Fibroblast of skin of back (primary cell): ENCODE measurements at places on chromosomes 11 and 22.

- no peak for DNase-seq
Observed at GRCh38 chr22:17921871-17922821, 102.2 kb downstream of the MICAL3 start.

DNA sequence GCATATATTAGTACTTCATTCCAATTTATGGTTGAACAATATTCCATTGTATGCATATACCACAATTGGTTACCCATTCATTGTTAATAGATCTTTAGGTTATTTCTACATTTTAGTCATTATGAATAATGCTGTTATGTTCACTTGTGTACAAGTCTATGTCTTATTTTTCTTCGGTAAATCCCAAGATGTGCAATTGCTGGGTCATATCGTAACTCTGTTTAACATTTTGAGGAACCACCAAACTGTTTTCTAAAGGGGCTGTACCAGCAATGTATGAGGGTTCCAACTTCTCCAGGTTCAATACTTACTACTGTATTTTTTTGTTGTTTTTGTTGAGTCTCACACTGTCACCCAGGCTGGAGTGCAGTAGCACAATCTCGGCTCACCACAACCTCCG is 33.1 kb downstream of the NUP98 start:
- no peak for DNase-seq

- no peak for DNase-seq
Observed at GRCh38 chr11:37612146-37612545, 1014.1 kb upstream of the RAG2 start.

DNA sequence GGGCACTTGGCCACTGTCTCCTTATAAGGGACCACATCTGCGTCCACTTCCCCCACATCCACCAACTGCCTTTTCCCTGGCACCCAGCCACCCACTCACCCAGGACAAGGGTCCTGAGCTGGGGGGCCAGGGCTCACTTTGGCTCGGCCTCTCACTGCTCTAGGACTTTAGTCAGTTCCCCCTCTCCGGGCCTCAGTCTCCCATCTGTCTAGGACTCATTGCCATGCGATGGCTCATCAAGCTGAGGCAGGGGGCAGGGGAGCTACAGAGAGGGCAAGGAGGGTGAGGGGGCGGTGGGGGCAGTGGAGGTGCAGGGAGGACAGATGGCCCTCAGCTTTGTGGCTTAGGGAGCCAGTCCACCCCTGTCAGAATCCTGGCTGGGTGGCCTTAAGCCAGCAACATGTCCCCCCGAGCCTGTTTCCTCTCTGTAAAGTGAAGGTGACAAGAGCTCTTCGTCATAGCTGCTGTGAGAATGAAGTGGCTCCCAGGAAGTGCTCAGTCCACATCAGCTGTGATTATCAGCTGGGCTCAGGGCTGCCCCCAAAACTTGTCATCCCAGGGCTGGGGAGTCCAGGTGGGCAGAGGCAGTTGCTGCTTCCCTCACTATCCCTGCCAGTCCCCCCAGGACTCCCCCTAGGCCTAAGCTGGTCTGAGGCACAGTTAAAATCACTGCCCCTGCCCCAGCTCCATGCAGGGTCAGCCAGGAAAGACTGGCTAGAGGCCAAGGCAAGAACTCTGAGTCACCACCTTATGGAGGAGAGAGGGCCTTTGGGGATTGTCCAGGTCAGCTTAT is 14.9 kb downstream of the RAC2 start:
- DNase-seq, result peak; percentile 86

DNA sequence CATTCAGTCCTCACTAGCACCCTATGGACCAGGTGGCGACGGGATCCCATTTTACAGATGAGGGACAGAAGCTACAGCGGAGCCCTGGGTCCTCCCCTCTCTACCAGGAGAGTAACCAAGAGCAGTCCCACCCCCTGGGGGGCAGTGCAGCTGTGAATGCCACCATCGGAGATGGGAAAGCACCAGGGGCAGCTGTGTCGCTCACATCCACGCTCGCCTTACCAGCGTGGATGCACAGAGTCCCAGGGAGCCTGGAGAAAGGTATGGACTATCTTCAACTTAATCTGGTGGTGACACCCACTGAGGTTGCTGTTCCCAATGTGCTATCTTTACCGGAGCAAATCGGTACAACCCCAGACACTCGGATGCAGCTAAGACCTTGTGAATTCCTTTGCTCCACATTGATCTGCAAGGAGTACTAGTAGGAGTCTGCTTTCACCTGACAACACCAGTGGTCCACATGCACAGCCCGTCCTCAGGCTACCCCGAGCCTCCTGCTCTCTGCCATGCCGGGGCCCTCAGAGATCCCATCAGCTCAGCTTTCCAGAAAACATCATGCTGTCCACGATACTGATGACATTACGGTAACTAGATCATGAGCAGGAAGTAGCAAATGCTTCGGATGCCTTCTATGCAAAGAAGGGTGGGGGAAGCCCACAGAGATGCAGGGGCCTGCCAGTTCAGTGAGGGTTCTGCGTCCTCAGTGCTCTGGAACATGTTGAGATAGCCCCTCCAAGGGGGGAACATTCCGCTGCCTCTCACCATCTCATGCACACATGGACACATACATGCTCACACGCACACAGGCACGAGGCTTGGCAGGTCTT is 126.0 kb downstream of the CTTN start:
- peak; percentile 26 for DNase-seq

DNA sequence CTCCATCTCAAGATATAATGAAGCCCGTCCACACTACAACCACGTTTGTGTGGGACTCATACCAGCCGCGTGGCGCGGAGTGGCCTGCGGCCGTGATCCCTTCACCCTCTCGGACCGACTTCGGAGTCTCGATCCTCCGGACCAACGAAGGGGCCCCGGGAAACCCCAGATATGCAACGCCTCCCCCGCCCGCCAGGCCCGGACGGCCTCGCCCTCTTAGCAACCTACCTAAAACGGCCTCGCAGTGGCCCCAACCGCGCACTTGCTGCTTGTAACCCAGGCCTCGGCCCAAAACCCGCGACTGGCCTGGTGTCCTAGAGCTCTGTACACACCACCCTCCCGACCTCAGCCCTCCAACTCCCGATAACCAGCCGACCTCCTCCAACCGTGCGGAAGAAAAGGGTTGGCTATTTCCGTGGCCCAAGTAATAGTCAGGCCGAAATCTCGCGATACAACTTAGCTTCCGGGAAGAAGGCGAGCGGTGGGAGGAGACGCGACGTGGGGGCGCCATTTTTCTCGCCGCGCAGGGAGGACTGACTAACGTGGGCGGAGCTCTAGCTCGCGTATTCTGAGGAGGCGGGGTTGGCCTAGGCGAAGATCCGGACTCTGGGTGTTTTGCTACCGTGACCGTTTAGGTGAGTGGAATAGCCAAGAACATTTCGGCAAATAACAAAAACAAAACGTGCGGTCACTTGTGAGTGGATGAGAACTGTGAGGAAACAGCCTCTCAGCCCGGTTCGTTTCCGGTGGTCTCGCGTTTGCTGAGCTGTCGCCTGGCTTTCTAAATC is at the start of the genes C11orf54 and TAF1D:
Gene C11orf54, plus strand, starts transcription at position 579 of the 788 bp plus-strand sequence. CDS start 5,722 bp downstream, outside the sequence.
Gene TAF1D, minus strand, starts transcription at position 402 of the 788 bp plus-strand sequence. CDS start 2,191 bp downstream, outside the sequence.
- peak; percentile 98 for DNase-seq

- no peak for DNase-seq
Observed at GRCh38 chr22:19984851-19985811, 31.5 kb downstream of the ARVCF start.

- DNase-seq, result no peak
Observed at GRCh38 chr11:111906680-111907079, 4.9 kb downstream of the CRYAB start.

- no peak for DNase-seq
Observed at GRCh38 chr11:33033493-33033892, 5.9 kb upstream of the TCP11L1 start.

DNA sequence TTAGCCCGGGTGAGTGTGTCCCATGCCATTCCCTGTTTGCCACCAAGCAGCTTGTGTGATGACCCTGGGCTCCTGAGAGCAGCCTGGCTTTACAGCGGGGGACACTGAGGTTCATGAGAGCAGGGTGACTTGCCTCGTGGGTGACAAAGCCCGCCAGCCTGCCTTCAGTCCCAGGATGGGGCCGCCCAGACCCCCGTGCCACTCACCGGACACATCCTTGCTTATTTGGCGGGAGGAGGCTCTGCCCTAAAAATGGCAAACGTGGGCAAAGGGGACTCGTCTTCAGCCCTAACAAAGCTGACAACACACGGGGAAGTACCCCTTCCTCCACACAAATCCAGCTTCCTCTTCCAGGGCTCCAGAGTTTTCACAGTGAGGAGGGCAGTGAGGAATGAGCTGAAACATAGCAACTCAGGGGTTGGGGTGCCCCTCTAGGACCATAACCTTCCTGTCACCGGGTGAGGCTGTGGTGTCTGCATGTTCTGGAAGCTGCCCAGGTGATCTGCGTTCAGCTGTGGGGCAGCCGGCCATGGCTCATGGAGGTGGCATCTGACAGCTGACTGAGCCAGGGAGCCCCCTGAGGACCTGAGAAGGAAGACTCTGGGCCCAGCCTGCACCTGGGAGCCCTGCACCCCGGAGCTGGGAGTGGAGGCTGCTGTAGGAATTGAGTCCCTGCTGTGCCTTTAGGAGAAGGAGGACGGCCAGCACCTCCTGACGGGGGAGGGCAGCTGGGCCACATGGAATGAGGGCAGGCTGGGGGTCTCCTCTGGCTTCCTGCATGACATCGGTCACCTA is 16.7 kb downstream of the RIBC2 start:
- DNase-seq, result no peak

DNA sequence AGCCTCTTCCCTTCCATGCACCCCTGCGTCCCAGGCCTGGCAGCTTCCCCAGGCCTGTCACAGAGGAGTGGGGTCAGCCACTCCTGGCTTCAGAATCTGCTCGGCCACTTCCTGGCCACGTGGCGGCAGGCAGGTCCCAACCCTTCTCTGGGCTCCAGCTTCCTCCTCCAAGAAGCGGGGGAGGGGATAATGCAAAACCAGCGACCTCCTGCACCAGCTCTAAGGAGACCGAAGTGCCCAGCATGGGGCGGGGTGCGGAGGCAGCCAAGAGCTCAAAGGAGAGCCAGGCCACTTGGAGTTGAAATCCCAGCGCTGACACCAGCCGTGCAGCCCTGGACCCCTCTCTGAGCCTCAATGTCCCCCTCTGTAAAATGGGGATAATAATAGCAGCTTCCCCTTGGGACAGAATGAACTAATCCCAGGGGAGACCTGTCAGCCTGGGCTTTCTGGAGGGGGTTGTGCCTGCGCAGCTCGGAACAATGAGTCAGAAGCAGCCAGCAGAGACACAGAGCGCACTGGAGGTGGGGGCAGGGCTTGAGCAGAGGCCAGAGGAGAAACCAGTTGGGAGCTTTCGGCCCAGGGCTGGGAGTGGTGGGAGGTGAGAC is 22.8 kb upstream of the PICK1 start:
- DNase-seq, result peak; percentile 92

DNA sequence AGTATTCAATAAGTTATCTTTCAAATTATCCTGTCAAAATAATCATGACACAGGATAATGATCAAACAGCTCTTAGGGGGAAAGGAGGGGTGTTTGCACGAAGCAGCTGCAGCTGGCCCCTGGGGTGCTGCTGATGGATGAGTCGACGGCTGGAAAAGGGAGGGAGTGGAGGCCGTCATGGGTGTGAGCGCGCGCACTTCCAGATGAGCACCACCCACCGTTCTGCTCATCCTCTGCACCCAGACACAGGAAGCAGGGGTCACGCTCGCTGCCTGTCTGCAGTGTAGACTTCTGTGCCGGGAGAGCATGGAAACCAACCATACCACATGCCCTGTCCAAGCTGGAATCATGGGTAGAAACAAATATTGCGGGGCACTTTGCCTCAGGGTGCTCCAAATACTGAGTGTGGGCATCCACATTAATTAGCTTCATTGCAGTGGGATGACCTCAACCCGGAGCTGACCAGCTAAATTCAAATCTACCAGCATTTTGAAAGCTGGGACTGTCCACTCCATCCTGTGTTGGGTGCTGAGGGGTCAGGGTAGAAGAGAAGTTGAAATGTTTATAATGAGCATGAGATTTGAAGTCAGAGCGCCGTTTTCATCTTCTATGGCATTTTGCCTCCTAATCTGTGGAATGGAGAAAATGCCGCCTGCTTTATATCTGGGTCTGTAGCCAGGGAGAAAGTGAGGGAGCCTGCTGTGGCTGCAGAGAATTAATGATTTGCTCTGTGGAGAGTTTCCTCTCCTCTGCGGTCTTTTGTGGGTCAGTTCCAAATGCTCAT is 802.4 kb downstream of the TBC1D22A start:
- no peak for DNase-seq

DNA sequence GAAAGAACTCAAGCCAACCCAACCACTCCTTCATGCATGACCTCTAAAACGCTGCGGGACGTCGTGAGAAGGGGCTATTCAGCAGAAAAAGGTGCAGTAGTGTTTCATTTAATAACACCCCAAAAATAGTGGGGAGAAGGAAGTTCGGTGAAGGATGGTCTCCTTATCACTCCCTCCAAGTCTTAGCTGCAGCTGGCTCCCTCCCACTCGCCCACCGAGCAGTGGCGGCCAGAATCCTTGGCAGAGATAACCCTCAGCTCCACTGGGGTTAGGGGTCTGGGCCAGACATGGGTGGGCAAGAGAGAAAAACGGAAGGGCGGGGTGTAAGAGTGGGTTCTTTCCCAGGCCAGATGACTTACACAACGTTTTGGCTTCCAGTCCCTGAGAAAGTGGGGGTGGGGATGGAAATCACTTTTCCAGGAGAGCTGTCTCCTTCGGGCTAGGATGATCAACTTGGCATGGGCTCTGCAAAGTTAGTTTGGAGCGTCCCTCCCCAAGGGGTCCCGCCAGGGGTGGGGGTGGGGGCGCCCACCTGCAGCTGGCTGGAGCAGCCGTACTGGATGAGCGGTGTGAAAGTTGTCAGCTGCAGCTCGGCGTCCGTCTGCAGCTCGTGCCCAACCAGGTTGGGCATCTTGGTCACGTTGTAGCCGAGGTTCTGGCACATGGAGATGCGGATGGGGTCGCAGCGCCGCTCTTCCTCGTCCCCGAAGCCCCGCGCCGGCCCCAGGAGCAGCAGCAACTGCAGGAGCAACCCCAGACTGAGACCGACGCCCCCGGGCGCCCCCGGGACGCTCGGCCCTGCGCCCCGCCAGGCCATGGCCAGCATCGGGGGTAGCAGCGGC is 705 bp downstream of the FZD4 start:
- DNase-seq, result no peak

- no peak for DNase-seq
Observed at GRCh38 chr11:45379162-45379863, 93.2 kb upstream of the SYT13 start.

DNA sequence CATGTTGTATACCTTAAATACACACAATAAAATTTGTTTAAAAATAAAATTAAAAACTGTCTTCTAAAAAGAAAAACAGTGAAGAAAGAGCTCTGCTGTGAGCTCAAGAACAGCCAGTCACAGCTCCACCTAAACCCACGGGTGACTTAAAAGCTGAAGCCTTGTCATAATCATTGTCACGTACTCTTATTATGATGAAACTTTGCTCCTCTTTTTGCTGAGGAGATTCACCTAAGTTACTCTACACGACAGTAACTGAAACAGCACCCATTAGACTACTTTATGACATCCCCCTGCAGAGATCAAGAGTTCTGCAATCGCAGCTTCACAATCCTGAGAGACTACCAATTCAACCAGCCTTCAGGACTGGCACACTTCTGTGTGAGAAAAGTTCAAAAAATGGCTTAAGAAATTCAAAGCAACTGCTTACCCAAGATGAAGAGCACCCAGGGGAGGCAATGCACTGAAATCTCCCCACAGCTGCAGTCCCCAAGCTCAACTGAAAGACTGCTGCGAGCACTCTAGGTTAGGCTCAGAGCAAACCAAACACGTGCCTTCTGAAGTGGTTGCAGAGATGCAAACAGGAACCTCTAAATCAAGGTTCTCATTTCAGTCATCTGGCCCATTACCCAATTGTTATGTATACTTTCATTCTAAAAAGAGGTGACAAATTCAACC is at the start of gene JAML:
Gene JAML, minus strand, starts transcription at position 501 of the 678 bp plus-strand sequence. CDS start 10,145 bp downstream, outside the sequence.
- no peak for DNase-seq
